HFFc6 (cell line): ENCODE measurements at places on chromosomes 7 and 10.

GRCh38 chr10:45353186-45353585 lies 20.8 kb upstream of the ALOX5 start:
- no peak for DNase-seq
- no peak overlapping the region for H3K27ac ChIP-seq
- H3K4me1 ChIP-seq, result peaks cover 18% of the 10 kb centered on the region
- H3K27me3 ChIP-seq, result peaks cover 10% of the 10 kb centered on the region

- no peak for DNase-seq
- H3K27ac ChIP-seq, result no peak overlapping the region
- no peak overlapping the region for H3K4me3 ChIP-seq
Observed at GRCh38 chr7:121334376-121334775, 5.6 kb downstream of the WNT16 start.

DNA sequence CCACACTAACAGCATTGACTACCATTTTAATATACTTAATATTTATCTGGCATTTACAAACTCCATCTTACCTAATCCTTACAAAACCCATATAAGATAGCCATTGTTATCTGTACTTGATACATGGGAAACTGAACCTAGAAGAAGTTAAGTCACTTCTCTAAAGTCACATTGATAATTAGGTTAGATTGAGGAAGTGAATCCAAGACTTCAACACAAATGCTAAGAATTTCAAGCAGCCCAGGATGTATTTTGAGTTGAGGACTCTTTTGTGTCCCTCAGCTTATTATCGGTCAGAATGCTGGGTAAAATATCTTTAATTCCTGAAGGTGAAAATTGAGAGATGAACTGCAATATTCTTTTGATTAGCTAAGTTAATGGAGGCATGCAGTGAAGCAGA lies 465.5 kb downstream of the PHTF2 start:
- no peak overlapping the region for H3K4me3 ChIP-seq
- H3K4me1 ChIP-seq, result peaks cover 23% of the 10 kb centered on the region
- no peak for DNase-seq
- no peak overlapping the region for H3K27ac ChIP-seq
- H3K36me3 ChIP-seq, result peaks cover under 1% of the 10 kb centered on the region

DNA sequence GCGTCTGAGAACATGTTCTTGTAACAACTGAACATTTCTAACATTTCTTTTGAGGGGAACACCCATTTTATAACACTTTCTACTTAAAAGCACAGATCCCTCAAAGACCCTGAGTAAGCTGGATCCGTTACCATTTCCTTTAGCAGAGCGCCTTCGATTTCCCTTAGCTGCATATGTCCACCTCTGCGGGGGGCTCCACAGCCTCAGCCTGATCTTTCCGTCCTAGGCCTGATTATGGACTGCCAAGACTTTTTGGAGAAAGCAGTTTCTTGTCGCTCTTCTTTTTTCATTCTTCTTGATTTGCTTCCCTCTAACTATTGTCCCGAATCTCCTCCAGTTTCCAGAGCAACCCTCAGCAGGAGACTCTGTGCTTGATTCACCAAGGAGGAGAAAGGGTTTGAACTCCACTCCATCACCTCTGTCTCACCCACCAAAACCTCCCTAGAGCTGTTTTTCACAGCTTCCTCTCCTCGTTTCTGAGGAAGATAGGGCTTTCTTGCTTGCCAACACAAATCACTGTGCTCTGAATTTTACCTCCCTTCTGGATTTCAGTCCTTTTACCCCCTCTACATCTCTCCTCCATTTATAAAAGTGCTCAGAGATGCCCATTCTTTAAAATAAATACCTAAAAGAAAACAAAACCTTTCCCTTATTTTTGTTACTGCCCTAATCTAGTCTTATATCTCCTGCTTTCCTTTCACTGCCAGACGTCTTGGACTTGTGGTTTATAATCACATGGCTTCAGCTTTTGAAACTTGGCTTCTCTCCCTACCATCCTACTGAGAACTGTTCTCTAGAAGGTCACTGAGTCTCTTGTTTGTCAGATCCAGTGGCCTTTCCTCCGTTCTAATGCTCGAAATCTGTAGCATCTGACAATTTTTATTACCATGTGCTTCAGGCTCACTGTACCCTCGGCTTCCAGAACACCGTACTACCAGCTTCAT lies 30.5 kb upstream of the ZRANB1 start:
- H3K36me3 ChIP-seq, result no peaks in the 10 kb centered on the region
- H3K4me1 ChIP-seq, result peaks cover 52% of the 10 kb centered on the region
- H3K27me3 ChIP-seq, result peaks cover 3% of the 10 kb centered on the region
- H3K27ac ChIP-seq, result peak overlapping the region; percentile 64
- peak overlapping the region; percentile 62 for H3K4me3 ChIP-seq

- peak; percentile 48 for DNase-seq
- H3K27ac ChIP-seq, result no peak overlapping the region; the same call in 1 of the 2 replicates
- H3K4me3 ChIP-seq, result no peak overlapping the region
- H3K4me1 ChIP-seq, result peaks cover 24% of the 10 kb centered on the region; the same call in 1 of the 2 replicates
- H3K36me3 ChIP-seq, result no peaks in the 10 kb centered on the region
Observed at GRCh38 chr7:119959811-119960210, 313.2 kb upstream of the KCND2 start.

- no peaks in the 10 kb centered on the region for H3K36me3 ChIP-seq
- H3K4me1 ChIP-seq, result 0 out of 2 replicates have a peak, but pooled peaks cover 5% of the 10 kb centered on the region
- peaks cover 8% of the 10 kb centered on the region for H3K27me3 ChIP-seq
- no peak overlapping the region for H3K27ac ChIP-seq
- H3K4me3 ChIP-seq, result no peak overlapping the region
- no peak for DNase-seq
Observed at GRCh38 chr10:32182476-32182875, 126.3 kb upstream of the KIF5B start.

- H3K4me1 ChIP-seq, result no peaks in the 10 kb centered on the region
- no peaks in the 10 kb centered on the region for H3K36me3 ChIP-seq
- peak; percentile 16 for DNase-seq
- peaks cover 22% of the 10 kb centered on the region for H3K27me3 ChIP-seq
Observed at GRCh38 chr10:60203993-60204618, 185.6 kb downstream of the ANK3 start.

DNA sequence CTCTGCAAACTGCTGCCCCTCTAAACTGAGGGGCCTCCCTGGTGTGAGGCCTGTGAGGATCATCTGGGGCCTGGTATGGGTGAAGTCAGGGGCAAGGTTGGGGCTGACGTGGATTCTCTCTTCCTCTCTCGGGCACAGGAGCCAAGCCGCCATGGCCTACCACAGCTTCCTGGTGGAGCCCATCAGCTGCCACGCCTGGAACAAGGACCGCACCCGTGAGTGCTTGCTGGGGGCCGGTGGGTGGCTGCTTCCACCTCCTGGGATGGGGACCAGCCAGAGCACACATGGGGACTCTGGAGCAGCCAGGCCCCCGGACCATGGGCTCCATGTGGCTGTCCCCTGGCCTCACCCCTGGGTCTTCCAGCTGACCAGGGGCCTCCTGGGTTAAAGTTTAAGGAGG lies 11.0 kb downstream of the ARPC1B start:
- DNase-seq, result no peak
- H3K4me3 ChIP-seq, result no peak overlapping the region
- peaks cover 5% of the 10 kb centered on the region for H3K27me3 ChIP-seq
- no peak overlapping the region for H3K27ac ChIP-seq

- H3K27ac ChIP-seq, result no peak overlapping the region
- no peak for DNase-seq
- H3K4me3 ChIP-seq, result no peak overlapping the region
- H3K36me3 ChIP-seq, result no peaks in the 10 kb centered on the region
Observed at GRCh38 chr10:76641215-76641614, 996.4 kb downstream of the KCNMA1 start.
